ENCODE measurements at places on chromosomes 1 and 21.

DNA sequence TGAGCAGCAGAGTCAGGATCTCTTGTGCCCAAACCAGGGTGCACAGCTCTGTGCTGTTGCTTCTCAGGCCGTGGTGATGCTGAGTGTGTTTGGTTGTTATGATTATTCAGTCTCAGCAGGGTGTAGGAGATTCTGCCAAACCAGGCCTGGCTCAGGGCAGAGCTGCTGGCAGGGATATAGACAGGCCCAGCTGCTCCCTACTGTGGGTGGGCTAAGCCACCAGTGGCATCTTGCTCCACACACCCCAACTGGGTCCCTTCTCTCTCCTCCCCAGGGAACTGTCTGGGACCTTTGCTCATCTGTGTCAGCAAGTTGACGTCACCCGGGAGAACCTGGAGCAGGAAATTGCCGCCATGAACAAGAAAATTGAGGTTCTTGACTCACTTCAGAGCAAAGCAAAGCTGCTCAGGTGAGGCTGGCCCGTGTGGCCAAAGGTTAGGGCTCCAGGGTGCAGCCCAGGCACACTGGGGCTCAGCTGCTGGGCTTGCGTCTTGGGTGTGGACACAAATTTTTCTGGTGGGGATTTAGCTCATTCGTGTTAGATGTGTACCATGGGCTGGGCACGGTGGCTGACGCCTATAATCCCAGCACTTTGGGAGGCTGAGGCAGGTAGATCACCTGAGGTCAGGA is 9.9 kb upstream of the MIIP start:
- no peak for DNase-seq

DNA sequence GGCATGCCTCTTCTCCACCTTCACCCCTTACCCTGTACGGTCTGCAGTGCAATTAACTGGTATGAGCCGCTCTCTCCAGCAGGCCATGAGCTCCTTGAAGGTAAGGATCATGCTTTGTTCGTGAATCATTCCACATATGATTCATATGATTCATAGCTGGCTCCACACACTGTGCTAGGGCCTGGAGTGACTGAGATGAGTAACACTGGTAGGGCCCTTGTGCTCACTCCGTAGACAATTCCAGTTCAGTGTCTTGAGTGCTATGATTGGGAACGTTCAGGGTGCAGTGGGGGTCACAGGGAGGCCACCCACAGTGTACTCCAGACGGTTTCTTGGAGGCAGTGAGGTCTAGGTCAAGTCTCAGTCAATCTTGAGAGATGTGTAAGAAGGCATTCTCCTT is 239.8 kb downstream of the LMX1A start:
- no peak for DNase-seq

GRCh38 chr1:174700314-174700713 is 252.6 kb downstream of the GPR52 start:
- DNase-seq: no peak

DNA sequence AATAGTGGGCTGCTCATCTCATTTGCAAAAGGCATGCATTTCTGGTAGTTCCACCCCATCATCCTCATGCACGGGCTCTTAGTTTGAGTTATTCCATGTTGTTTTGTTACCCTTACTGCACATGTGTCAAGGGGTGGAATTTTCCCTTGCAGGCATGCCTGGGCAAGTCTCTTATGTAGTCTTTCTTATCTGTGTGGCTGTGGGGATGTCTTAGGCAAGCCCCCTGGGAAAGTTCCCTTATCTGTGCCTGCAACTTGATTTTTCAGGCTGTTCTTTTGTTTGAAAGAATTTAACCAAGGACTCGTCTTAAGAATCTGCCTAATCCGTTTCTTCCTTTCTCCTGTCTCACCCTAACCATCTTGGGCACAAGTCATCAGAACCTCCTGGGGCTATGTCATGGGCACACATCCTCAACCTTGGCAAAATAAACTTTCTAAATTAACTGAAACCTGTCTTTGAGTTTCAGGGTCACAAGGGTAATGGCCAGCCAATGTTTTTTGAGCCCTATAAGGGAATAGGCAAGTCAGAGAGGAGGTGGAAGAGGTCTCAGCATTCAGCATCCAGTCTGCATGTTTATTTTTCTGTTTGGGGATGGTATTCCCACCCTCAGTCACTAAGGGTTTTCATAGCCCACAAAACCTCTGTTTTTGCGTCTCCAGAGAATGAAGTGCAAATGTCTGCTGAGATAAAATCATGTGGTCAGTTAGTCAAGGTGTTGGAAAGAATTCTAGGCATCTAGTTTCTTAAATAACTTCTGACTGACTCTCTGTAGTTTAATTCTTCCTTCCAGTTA is 579.7 kb downstream of the PLA2G4A start:
- no peak for DNase-seq
